ENCODE measurements at places on chromosomes 7 and 10.

GRCh38 chr7:98974906-98975816, 96.8 kb downstream of the TRRAP start:
- no peak for DNase-seq

DNA sequence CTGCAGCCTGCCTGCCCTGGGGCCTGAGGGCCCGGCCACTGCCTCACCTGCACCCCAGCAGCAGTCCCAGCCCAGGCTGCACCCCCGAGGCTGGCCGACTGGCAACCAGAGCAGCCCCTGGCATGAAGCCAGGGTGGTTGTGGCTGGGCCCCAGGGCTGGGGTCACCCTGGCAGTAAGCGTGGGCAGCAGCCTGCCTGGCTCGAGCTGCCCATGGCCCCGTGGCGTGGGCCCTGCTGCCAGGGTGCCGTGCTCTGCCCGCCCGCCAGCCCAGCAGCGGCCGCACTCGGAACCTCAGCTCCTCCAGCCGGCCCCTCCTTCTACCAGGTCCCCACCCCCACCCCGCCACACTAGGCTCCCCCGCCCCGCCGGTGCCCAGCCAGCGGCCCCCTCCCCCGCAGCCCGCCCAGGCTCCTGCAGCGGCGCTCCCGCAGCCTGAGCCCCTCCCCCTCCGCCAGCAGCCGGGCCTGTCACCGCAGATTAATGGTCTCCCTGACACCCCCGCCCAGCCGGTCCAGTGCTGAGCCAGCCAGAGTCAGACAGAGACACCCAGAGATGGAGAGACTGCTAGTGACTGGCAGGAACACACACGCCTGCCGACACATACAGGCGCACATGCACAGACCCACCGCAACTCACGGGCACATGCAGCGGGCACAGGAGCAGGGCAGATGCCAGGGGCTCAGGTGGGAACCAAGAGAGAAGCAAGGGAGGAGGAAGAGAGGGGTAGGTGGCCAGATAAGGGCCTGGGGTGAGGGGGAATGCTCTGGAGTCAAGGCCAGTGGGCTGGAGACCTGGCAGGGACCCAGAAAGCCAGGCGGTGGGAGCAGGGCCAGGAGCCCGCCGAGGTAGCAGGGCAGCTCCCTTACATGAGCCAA, 22.4 kb downstream of the KCNH2 start:
- no peak for DNase-seq

DNA sequence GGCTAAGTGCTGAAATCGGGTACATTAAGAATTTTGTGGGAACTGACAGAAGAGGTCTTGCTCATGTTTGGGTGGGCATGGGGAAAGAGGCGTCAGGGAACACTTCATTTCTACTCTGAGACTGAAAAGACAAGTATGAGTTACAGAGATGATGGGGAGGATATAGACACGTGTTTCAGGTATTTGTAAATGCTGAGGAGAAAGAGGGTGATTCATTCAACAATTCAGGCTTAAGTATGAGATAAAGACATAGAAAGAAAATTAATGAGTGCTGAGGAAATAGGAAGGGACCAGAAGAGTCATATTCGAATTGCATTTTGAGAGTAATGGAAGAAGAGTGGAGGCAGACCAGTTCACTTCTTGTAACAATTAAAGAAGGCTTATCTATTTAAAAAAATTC, 143.6 kb downstream of the HBP1 start:
- peak; percentile 67 for DNase-seq

DNA sequence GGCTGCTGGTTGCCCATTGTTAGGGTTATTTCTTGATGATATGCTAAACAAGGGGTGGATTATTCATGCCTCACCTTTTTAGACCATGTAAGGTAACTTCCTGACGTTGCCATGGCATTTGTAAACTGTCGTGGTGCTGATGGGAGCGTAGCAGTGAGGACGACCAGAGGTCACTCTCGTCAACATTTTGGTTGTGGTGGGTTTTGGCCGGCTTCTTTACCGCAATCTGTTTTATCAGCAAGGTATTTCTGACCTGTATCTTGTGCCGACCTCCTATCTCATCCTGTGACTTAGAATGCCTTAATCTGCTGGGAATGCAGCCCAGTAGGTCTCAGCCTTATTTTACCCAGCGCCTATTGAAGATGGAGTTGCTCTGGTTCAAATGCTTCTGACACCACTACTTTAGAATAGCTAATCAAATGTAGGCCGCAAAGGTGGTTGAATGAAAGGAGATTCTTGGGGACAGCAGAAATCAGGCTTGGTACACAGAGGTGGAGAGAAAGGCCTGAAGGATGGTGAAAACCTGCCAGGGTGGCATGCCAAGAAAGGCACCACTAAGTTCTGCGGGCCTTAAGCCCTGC, 17.9 kb upstream of the SMO start:
- DNase-seq: no peak

DNA sequence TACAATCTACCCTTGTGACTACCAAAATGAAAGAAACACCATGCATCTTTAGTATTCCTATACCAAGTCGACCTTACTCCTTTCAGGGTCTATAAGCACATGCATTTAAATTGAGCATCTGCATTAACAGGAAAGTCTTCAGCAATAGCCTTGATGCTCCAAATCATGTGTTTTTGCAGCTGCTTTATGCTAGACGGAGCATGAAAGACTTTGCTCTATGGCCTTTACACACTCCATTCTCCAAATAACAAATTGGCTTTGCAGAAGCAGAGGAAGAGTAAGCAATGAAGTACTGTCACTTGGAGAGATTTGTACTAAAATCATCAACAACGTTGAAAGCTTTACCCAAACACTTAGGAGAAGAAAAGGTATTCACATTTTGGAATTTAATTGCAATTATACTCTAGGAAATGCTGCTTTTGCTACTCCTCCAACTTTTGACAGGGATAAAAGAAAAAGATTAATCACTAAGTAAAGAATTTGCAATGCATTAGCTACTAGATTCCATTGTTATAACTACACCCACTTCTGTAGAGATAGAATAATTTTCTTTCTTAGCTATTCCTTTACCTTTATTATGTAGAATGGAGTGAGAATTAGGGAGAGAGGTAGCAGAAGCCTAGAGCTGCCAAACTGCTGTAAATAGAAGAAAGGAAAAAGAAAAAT, 131.8 kb downstream of the SEMA3E start:
- no peak for DNase-seq

GRCh38 chr7:101720324-101720723, 91.2 kb upstream of the MYL10 start:
- DNase-seq: no peak

DNA sequence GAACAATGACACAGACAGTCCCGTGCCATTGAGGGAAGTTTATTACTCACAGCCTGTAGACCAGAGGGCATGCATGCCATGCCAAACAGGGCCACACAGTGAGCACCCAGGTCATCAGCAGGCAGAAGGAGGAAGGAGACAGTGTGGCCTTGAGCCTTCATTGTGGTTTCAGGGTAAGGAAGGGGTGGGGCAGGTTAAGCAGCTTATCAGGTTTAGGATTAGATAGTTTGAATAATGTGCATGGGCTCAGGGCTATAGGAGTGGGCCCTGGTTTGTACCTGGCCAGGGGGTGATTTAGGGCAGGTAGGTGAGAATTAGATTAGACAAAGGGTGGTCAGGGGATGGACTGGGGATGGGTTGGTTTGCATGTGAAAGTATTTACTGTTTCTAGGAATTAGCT, 67.9 kb downstream of the ADCY1 start:
- no peak for DNase-seq

- DNase-seq: no peak
Measured at GRCh38 chr10:97169911-97170693, 15.7 kb downstream of the SLIT1 start.

DNA sequence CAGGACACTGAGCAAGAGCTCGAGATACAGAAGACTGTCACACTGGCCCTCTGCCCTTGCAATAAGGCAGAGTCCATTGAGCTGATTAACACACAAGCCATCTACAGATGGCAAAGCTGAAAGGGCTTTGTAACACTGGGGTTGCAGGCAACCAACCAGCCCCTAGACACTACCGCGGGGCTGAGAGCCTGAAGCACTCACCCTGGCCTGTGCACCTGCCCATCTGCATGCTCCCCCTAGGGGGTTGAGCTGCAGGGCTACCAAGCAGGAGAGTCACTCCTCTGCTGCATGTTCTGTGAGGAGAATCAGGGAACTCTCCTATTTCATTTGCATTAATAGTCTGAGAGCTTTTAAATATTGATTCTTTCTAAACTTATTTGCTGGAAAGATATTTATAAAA, 128.1 kb upstream of the VIPR2 start:
- no peak for DNase-seq

DNA sequence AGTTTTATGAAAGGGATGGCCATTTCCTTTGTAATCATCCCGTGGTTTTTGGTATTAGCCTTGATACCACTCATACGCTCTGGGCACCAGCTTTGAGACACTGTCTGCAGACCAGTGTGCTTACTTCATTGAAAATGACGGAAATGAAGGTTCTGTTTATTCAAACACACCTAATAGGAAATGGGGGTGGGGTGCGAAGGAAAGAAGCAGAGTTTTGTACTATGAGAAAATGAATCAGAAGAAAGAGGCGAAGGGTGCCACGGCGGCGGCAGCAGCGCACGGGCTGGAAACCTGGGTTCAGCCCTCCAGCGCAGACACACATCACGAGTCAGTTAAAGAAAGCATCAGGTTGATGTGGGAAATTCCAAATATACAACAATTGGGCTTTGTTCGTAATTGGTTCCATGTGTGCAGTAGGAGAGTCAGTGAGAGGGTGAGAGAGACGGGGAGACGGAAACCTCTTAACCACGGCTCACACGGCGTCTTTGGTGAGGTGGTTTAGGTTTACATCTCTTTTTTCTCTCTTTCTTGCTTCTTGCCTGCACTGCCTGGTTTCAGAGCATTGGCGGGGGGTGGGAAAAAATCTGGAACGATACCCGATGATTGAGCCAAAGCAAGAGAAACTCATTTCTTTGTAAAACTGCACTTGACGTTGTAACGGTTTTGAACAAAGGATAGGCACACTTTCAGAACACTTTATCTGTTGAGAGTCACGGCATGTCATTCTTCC, 321.2 kb downstream of the FRMD4A start:
- peak; percentile 93 for DNase-seq

DNA sequence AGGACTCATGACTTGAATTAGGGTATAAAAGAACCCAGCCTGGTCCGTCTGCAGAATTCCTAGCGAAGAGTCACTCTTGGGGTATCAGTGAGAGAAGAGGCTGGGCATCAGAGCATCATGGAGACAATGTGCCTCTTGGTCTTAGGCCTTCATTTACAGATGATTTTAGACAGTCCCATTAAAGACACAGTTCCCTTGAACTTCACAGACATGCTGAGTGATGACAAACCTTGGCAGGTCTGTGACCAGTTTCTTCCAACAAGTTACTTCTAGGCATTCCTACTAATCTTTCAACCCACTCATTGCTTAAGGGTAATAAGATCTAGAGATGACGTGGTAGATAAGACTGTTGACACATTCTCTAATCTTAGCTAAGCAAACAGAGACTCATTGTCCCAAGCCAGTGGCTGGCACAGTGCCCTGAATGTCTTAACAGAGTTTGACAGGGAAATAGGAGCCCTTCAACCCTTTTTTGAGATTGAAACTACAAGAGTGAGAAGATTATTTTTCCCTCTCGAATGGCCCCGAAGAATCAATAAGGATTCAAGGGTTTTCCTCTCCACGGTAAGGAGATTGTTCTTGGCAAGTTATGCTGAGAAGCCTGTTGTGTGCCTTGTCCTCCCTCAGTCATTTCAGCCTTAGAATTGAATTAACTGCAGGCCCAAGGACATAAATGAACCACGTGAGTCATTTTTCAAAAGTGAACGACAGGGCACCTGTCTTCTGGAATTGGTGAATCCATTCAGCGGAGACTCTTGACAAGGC, 281.1 kb downstream of the CCDC3 start:
- peak; percentile 80 for DNase-seq

DNA sequence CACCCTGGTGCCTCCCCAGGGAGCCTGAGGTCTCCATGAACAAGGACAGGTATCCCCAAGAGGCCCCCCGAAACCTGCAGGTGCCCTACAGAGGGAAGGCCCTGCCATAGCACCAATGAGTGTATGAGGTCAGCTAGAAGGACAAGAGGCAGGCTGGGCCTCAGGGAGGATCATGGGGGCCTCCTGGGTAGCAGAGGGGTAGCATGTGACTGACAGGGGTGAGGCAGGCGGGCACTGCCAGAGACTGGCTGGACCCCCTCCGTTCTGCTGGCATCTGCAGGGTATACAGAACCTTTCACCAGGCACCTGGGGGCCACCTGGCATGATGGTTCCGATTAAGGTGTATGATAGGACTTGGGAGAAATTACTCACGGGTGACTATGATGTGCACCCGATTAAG, 79.2 kb upstream of the KCTD7 start:
- no peak for DNase-seq

DNA sequence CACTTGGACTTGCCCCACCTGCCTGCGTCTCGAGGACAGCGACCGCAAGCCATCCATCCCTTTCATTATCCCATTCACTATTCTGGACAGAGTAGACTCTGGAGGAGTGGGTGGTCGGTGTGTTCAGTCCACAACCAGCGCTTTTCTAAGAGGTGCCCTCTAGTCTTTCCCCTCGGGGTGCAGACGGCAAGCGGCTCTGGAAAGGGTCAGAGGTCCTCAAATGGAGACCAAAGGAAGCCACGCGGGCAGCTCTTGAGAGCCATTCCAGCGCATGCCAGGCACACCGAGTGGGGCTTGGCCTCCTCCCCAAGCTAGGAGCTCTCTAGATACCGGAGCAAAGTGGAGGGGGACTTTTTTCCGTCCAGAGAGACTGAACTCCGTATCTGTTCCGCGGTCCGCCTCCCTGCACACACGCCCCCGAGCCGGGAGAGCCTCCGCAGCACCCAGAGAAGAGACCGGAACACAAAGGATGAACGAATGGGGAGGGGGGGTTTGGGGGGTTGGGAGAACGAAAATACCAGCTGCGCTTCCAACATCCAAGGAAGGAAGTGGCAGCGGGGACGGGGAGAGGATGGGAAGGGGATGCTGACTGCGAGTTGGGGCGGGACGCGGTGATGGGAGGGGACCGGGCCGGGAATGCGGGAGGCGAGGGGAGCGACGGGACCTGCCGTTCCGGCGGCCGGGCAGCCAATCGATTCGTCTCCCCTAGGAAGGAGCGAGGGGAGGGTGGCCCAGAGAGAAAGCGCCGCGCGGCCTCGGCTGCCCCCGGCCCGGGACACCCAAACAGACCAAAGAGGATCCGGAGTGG, 515 bp downstream of the GSDME start:
- DNase-seq: peak; percentile 68

GRCh38 chr10:35639728-35640401, 2.2 kb downstream of the FZD8 start:
- DNase-seq: peak; percentile 51

GRCh38 chr10:34405611-34406462, 409.3 kb downstream of the PARD3 start:
- peak; percentile 56 for DNase-seq

DNA sequence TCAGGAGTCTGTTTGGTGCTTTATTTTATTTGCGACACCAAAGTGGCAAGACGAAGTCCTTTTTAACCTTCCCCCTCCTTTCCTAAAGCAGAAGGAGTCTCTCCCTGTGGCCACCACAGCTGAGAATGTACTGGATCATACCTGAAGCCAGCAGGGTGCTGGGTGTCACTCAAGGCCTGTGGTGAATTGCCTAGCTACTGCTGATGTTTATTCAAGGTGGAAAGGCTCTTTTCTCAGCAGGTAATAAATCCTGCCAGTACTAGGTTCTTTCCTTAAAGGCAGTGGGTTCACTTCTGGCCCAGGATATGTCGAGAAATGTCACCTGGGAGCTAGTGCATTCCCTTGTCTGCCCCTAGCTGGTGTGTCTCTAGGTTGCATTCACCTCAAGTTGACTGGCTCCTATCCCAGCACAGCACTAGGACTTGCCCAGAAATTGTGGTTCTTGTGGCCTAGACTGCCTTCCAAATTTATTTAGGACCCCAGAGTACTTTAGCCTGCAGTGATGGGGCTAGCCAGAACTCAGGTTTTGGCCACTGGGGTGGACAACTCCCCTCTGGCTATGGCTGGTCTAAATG, 60.8 kb upstream of the FAM3C start:
- DNase-seq: no peak
